ENCODE measurements at places on chromosomes 16 and 17.
A peak's percentile ranks its signal among the peaks of the same experiment; 100 is the strongest.

GRCh38 chr16:88067530-88068411, 116.5 kb downstream of the BANP start:
- no peak for DNase-seq

DNA sequence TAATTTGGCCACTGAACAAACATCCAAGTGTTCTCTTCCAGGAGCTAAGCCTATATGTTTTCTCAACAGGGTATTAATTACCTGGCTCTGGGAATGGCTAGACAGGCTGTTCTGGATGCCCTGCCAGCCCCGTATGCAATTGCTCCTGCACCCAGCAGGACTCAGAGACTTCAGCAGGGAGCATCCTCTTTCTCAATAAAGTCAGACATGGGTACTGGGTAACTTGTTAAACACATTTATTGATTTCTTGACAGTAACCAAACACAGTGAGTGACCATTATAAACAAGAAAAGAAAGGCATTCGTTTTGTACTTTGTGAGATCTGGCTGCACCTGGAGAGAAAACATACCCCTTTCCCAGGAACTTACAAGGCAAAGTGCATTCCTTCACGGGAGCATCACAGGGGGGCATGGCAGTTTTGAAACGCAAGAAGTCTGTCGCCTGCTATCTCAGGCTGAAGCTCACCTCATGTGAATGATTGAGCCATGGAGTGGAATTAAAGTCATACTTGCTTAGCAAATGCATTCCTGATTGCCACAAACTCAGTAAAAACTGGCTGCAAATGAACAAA, 369.8 kb downstream of the UTP18 start:
- no peak for DNase-seq

DNA sequence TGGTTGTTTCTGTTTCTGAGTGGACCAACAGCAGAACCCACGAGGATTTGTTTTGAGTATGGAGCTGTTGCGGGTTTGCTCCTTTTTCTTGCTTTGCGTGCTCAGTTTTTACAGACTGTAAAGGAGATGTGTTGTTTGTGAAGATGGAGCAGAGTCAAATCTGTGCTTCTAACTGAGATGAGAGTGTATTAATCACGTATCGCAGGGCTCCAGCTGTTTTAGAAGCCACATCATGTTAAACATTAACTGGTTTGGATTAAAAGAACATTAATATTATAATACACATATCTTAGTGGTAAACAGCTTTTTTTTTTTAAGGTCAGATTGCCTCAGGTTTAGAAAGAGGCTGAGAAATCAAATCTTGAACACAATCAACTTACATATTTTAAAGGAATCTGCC, 69.4 kb downstream of the YPEL2 start:
- no peak for DNase-seq

DNA sequence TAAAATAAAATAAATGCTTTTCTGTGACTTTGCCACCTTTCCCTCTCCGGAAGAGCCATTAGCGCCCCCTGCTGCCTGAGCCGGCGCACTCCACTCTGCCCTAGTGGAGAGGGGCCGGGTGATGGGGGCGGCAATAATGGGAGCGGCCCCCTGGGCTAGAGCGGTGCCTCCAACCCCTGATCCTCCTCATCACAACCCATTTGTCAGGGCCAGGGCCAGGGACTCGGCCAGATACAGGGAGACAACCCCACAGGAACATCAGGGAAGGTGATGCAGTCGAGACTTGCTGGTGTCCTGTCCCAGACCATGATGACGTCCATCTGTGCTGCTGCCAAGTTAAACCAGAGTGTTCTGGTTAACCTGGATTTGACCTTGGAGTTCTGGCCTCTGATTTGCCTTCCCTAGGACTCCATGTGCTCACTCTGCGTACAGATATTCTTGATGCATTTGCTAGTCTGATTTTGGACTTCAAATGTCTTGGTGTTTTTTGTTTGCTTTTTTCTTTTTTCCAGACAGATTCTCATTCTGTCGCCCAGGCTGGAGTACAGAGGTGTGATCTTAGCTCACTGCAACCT, 46.1 kb upstream of the BPTF start:
- DNase-seq, result peak; percentile 48

DNA sequence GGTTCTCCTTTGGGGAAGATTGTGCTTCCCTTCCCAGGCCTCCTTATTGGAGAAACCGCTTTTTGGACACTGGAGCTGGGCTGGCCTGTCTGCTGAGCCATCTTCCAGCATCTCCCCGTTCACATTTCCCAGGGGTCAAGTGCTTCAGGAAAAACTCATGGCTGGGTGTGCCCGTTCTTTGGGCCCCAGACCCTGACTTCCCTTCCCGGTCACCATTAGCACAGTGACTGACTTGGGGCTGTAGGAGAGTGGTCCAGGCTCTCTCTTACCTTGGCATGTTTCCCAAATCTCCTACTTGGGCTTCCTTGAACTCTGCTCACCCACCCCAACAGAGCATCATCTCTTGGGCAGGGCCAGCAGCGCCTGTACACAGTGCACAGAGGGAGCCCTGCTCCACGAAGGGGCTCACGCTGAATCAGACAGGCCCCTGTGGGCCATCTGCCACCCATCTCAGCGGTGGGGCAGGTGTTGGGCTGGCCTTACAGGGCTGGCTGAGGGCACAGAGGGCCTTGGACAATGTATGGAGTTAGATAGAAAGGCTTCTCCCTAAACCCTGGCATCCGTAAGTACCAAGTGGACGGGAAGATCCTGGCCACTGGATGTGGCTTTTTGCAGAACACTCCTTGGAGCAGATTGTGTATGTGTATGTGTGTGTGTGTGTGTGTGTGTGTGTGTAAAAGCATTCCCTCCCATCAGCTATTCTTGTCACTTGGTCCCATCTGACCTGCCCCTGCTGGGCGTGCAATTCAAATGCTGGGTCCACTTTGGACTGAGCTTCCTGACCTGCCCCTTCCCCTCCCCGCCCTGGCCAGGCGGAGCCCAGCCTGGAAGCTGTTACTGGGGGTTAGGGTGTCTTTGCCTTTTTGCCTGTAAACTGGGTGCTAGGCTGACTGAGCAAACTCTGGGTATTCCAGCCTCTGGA, 24.9 kb upstream of the CDC42EP4 start:
- DNase-seq, result no peak

Data from HCT116 (cell line).